ENCODE measurements at places on chromosomes 2 and 18.

GRCh38 chr2:165575044-165575615 lies 105.6 kb downstream of the CSRNP3 start:
- DNase-seq: no peak

DNA sequence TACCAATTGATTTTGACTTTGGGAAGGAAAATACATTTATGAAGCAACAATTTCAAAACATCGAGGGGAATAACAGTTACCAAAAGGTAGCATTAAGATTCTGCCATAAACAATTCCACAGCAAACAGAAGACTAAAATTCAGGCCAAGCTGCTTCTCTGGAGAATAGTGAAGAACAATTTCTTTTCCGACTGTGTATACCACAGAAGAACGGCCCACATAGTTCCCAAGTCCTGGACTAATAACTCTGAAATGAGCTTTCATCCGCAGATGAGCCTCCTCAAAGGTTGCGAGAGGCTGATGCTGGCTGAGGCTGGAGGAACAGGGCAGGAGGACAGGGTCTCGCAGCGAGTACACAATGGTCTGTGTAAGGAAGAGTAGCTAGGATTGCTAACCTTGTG lies 278.9 kb upstream of the TCF4 start:
- no peak for DNase-seq

DNA sequence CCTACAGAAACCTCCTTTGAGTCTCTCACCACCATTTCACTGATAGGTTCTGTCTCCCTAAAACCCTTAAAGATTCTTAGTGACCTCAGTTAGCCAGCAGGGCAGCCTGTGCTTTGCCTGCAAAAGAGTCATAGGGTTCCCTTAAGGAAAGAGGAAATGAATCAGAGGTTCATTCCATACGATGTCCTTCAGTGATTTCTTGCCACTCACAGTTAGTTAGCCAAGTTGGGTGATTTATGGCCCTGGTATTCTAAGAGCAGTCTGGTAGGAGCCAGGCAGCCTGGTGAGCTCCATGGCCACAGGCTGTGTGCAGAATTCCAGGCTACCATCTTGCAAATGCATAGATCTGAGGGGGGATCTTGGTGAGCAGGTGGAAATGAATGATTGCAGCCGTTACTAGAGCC lies 18.7 kb upstream of the CCBE1 start:
- no peak for DNase-seq

DNA sequence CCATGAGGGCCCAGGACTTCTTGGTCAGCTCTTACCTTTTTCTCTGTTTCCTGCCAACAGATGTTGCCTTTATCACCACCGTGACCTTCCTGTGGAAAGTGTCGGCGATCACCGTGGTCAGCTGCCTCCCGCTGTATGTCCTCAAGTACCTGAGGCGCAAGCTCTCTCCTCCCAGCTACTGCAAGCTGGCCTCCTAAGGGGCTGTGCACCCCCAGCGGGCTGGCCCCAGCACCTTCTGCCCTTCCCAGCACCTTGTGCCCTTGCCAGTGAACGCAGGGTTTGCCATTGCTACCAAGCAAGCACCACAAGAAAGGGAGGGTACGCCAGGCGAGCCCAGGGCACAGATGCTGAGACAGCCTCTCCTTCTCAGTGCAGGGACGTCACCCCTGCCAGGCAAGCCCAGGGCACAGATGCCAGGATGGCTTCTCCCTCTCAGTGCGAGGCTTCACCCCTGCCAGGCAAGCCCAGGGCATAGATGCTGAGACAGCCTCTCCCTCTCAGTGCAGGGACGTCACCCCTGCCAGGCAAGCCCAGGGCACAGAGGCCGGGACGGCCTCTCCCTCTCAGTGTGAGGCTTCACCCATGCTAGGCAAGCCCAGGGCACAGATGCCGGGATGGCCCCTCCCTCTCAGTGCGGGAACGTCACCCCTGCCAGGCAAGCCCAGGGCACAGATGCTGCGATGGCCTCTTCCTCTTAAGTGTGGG lies 18.4 kb upstream of the NFATC1 start:
- DNase-seq: no peak

DNA sequence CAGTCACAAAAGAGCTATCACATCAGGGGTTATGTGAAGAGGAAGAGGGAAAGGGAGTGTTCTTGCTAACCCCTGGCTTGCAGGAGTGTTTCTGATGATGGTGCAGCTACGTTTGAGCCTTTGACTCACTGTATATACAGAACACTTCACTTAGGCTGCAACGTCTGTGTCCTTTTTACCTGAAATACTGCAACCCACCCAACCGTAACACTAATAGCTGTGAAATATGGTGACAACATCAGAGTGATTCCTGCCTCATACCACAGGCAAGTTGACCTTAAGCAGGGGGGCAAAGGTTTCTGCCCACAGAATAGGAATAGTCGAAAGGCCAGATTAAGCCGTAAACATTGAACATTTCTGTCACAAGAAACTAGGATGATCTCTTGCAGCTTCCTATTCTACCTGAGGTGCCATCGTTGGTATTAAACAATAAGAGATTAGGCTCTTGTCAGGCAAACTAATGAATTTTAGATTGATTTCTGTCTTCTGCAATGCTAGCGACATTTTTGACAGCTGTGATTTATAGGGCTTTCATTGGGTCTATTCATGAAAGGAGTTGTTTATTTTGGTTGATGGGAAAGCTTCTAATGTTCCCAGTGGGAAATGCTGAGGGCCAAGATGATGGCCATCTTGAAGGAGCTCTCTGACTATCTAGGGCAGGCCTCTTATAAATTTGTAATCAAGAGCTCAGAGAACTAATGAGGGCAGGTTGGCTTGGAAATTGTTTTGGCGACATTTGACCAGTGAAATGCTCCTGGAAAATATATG lies 316.8 kb downstream of the PIK3C3 start:
- no peak for DNase-seq

DNA sequence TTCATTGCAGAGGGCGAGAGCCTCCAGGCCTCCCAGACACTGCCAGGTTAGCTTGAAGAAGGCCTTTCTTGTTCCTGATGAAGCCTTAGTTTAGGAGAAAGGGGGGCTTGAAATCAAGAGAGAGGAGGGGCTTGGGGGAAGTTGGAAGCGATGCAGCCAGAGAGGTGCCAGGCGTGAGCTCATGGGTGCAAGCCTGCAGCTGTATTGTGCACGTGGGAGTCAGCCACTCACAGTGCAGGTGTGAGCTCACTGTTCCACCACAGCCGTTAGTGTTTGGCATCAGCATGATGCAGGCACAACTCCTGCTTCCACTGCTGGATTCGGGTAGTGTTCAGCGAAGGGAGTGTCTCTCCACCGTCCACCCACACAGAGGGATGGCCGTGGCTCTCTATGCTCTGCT lies 68.4 kb upstream of the ALPP start:
- no peak for DNase-seq

GRCh38 chr18:61765097-61765496 lies 127.7 kb downstream of the RNF152 start:
- DNase-seq: no peak

- no peak for DNase-seq
Measured at GRCh38 chr2:43715300-43716098, 39.3 kb upstream of the C1GALT1C1L start.

DNA sequence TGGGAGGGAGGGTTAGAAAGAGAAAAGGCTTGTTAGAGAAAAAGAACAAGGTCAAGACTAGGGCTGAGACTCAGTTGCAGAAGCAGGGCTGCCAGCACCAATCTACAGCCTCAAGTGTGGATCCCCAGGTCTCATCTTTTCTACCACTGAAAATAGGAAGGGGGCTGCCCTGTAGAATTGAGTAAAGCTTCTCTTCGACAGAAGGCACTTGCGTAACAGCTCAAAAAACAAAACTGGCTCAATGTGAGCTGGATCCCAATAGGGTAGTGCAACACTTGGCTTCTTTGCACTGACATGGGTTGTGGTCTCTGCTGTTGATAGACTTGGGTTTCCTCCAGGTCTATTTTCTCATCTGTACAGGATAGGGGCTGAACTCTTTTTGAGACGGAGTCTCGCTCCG lies 1.8 kb upstream of the MPV17 start:
- DNase-seq: no peak

DNA sequence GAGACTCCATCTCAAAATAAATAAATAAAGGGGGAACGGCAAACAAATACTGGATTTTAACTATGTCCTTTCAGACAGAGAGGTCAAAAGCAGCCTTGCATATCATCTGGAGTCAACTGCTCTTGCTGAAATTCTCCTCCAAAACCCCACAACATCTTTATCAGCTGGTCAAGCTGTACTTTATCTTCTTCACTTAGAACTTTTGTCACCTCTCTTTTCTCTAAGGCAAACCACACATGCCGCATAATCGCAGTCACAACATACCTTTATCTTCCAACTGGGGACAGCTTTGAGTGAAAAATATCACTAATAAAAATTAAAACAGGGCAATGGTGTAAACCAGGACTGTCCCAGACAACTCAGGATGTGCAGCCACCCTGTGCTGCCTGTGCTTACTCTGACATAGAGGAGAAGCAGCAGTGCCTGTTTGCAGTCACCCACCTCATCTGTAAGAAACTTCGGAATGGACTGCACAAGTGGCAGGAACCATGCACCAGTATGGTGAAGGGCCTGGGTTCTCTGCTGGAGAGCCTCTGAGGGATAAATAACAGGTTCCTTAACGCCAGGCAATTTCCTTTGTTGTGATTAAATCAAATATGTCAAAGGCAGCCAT lies 6.2 kb downstream of the MPPE1 start:
- DNase-seq: no peak

DNA sequence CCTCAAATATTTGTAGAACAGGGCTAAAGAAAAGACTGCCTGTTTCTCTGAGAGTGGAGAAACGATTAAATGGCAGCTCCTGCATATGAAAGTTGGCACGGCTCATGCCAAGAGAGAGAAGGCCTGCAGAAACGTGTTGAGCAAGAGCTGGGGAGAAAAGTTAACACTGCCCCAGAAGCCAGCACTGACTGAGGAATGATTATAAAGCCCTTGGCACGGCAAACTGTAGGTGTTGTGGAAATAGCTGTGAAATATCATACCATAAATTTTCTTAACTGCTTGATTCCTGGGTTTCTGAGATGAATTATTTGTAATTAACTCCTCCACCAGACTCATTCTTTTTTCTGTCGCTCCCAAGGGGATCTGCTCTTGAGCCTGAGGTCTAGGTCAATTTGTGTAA lies 4.3 kb downstream of the FRZB start:
- no peak for DNase-seq

- no peak for DNase-seq
Measured at GRCh38 chr2:165660361-165660760, 133.7 kb downstream of the GALNT3 start.

DNA sequence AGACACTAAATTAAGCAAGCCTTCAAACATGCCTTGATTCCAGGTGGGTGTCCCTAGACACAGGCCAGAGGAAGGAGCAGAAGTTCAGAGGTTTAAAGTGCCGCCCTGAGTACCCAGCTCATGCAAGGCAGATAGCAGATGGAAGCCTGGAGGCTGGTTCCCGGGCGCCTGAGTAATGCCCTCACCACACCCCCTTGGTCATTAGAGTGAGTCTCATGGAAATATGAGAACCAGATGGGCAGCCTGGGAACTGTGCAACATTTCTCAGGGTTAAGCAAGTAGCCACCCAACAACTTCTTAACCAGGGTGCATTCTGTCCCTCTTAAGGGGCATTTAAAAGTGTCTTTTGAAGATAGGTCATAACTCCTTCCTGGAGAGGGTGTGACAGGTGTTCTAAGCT lies 44.1 kb downstream of the TGFA start:
- no peak for DNase-seq

- DNase-seq: no peak
Measured at GRCh38 chr18:78130232-78131195, 849.1 kb upstream of the SALL3 start.

- DNase-seq: no peak
Measured at GRCh38 chr2:10452956-10453904, 5.1 kb upstream of the ODC1 start.

- no peak for DNase-seq
Measured at GRCh38 chr2:182128821-182129707, 143.4 kb downstream of the PPP1R1C start.

DNA sequence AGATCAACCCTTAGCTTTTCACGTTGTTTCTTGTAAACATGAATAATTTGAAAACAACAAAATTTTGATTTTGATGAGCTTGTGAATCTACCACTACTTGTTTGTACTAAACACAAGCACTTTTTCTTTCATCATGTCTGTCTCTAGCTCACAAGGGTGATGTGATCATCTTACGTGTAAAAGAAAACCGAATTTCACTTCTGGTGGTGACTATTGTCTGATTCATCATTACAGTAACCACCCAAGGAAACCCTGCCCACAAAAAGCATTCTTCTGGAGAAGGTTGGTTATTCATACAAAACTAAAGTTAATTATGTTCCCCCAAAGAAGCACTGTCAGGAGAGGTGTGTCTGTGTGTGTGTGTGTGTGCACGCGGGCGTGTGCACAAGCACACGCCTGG lies 285.4 kb downstream of the ZNF516 start:
- no peak for DNase-seq

DNA sequence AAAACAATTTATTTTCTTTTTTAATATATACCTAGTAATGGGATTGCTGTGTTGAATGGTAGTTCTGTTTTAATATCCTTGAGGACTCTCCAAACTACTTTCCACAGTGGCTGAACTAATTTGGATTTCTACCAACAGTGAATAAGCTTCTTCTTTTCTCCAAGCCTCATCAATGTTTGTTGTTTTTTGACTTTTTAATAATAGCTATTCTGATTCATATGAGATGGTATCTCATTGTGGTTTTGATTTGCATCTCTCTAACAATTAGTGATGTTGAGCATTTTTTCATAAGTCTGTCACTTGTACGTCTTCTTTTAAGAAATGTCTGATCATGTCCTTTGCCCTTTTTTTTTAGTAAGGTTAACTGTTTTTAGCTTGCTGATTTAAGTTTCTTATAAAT lies 863.3 kb downstream of the CNTNAP5 start:
- DNase-seq: no peak

DNA sequence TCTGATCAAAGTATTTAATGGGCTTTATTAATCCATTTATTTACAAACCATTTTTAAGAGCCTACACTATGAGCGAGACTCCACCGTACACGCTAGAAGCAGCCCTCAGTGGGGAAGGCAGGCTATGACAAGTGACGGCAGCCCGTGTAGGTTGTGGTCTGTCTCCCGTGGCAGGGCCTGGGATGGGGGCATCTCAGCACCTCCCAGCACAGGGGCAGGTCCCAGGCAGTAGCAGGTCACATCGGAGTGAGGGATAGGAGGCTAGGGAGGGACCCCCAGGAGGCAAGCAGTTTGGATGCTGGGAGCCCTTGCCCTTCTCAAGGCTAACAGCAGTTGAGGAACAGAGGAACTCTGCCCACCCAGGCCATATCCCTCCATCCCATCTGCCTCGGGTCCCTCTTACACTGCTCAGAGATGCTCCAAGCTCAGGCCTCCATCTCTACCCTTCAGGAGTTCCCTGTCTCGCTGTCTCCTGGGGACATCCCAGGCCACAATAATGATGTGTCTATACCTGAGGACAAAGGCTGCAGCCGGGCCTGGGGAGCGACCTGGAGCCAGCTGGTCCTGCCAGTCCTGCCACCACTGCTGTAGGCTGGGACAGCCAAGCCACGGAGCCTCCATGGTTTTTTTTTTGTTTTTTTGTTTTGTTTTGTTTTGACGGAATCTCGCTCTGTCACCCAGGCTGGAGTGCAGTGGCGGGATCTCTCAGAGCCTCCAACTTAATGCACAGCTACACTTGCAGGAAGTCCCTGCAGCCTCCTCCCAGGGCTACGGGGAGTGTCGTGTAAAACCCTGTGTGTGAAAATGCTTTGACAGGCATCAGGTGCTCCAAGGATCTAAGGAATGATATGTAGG lies 92.0 kb downstream of the NDUFA10 start:
- no peak for DNase-seq
